ENCODE measurements at places on chromosomes 7 and 10.

- DNase-seq, result no peak
These were observed 51.8 kb downstream of the TCF7L2 start for GRCh38 chr10:113001599-113002448.

GRCh38 chr10:15427843-15428414 is 56.8 kb upstream of the FAM171A1 start:
- no peak for DNase-seq

DNA sequence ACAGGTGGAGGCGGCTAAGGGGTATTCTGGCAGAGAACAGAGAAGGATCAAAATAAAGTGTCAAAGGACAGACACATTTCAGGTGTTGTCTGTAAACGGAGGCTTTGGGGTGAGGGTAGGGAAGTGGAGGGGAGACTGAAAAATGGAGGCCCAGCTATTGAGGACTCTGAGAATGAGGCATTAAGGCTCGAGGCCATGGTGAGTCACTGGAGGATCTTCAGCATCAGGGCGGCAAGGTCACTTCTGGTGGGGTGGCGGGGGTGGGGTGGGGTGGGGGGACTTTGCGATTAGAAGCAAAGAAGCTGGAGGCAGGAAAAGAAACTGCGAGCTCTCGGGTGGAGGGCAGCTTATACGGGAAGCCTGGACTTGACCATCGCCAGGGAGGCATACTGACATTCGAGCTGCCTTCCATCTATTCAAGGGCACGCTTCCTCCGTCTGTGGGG is 58.4 kb upstream of the PCGF5 start:
- DNase-seq, result no peak

DNA sequence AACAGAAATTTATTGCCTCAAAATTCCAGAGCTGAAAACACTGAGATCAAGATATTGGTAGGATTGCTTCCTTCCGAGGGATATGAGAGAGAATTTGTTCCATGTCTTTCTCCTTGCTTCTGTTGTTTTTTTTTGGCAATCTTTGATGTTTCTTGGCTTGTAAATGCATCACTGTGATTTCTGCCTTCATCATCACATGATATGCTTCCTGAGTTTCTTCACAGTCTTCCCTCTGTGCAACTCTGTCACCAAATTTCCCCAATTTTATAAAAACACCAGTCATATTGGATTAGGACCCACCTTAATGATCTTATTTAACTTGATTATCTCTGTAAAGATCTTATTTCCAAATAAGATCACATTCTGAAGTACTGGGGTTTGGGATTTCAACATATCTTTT is 14.7 kb downstream of the TMEM236 start:
- no peak for DNase-seq

- DNase-seq, result peak; percentile 59
These were observed 183.1 kb downstream of the TAX1BP1 start for GRCh38 chr7:27922907-27923641.

DNA sequence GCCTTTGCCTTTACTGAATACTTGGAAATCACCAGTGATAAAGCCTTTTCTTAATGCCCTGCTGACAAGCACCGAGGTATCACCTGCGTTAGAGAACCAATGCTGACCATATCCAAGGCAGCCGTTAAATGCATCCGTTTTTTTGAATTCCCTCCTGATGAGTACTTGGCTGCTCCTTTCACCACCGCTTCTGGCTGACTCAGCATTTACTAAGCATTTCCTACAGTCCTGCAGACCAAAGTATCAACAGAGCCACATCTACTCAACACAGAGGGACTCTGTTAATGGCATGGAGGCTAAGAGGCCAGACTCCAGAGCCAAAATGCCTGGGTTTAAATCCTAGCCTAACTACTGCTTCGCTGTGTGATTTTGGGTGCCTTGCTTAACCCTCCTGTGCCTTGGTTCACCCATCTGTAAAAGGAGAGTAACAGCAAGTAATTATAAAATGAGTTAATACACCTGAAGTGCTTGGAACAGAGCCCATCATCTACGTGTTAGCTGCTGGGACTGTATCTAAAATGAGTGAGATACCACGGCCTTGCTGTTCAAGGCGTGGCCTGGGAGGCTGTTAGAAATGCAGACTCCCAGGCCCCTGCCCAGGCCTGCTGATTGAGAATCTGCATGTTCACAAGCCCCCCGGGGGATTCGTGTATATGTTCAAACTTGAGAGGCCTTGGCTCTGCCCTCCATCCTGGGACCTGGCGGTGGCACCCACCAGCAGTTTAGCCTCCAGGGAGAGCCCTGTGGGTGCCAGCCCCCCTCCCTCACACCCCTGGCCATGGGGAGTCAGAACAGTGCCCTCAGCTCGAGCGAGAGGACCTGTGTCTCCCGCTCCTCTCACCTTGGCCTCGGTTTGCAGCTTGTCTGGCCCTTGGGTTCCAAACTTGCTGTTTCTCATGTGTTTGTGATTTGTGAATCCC is 30.8 kb upstream of the EFCAB10 start:
- no peak for DNase-seq
